GM23338 (cell line): ENCODE measurements at places on chromosomes 2 and 18. TPM values are rescaled to one million over a fixed set of nuclear protein-coding genes. Genes with fewer than 3 reads are reported as not detected.

- H3K27me3 ChIP-seq: no peaks in the 10 kb centered on the region
- no peak overlapping the region for H3K4me3 ChIP-seq
- no peaks in the 10 kb centered on the region for H3K36me3 ChIP-seq
- DNase-seq: no peak
- H3K27ac ChIP-seq: no peak overlapping the region
These were observed 63.0 kb upstream of the PGAP1 start for GRCh38 chr2:196989496-196989895.

DNA sequence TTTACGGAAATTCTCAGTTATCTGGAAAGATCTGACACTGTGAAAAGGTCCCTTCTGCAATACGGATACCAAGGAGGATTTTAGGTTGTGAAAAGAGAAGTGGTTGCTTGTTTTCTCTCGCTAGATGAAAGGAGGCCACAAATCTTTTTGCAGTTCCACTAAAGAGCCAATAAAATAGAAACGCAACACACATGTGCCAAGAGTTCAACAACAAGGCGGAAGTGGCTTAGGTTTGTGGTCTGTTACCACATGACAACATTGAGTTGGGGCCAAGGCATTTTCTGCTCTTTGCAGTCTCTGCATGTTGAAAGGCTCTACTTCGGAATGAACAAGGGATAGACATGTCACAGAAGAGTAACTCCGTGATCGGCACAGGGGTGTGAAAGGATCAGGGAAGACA lies 115.7 kb upstream of the OSR1 start:
- H3K4me3 ChIP-seq: no peak overlapping the region
- no peak for DNase-seq
- H3K36me3 ChIP-seq: no peaks in the 10 kb centered on the region
- no peak overlapping the region for H3K27ac ChIP-seq
- H3K27me3 ChIP-seq: no peaks in the 10 kb centered on the region

GRCh38 chr2:192487636-192488035 lies 292.9 kb upstream of the TMEFF2 start:
- no peaks in the 10 kb centered on the region for H3K27me3 ChIP-seq
- H3K36me3 ChIP-seq: peaks cover 4% of the 10 kb centered on the region; the same call in 1 of the 2 replicates
- no peak overlapping the region for H3K4me3 ChIP-seq
- no peak for DNase-seq
- H3K4me1 ChIP-seq: peaks cover 11% of the 10 kb centered on the region
- H3K27ac ChIP-seq: no peak overlapping the region

- no peak for DNase-seq
- H3K27ac ChIP-seq: no peak overlapping the region
- H3K4me3 ChIP-seq: no peak overlapping the region
- H3K36me3 ChIP-seq: no peaks in the 10 kb centered on the region
- no peaks in the 10 kb centered on the region for H3K4me1 ChIP-seq
These were observed 33.9 kb upstream of the CHN1 start for GRCh38 chr2:175039031-175039430.

DNA sequence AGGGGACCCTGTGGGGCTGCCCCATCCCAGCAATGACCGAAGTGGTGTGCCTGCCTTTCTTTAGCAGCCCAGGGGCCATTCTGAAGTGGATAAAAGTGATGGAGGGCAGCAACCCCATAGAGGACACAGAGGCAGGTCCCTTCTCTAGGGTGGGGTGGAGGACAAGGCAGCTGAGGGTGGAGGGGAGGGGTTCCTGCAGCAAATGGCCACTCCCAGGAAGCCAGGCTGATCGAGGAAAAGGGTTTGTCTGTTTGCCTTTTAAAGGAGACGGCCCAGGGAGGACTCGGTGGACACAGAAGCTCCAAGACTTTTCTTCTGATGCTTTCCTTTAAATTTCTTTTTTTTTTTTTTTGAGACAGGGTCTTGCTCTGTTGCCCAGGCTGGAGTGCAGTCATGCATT lies 272.8 kb downstream of the TWIST2 start:
- H3K4me1 ChIP-seq: no peaks in the 10 kb centered on the region
- H3K36me3 ChIP-seq: 0 out of 2 replicates have a peak, but pooled peaks cover 3% of the 10 kb centered on the region
- no peaks in the 10 kb centered on the region for H3K27me3 ChIP-seq
- DNase-seq: no peak

FLACC1 gene
- total RNA-seq: 0.10 TPM in 1 of 2 replicates, not detected in the other
